ENCODE measurements at places on chromosomes 11 and 22. TPM values are rescaled to one million over a fixed set of nuclear protein-coding genes. Genes with fewer than 3 reads are reported as not detected.

Gene JHY
- total RNA-seq = 2.1 TPM

DNA sequence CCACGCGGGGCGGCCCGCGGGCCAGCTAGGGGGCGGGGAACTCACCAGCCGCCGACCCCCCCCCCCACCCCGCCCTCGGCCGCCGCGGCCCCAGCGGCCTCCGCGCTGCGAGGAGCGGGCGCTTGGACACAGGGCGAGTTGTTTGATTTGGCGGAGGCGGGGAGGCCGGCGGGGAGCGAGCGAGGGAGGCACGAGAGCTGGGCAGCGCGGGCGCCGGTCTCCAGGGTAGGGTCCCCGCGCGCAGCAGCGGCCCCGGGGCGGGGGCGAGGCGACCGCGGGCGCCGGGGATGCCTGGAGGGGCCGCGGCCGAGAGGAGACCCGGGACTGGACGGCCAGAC, 64.4 kb downstream of the NAV2 start:
- no peak for DNase-seq

DNA sequence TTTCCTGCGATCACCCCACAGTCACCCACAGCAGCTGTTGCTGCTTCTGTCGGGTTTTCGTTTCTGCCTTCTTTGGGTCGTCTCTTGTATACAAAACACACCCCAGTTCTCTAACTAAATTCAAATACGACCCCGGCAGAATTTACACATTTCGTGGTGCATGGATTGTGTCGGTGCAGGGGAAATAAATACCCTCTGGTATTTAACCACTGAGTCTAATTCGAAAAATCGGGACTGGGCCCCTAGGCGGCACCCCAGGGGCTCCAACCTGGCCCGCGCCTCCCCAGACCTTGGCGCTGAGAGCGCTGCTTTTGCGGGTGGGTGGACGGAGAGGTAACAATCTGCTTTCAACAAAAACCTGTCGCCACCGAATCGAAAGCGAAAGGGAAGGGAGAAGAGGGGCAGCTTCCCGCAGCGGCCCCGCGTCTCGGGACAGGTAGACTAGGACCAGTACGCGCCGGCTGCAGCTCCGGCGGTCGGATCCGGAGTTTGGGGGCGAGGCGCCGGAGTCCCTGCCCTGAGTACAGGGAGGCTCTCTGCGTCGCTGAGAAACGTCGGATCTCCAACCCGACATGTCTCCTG, 4.4 kb downstream of the ALX4 start:
- no peak for DNase-seq

DNA sequence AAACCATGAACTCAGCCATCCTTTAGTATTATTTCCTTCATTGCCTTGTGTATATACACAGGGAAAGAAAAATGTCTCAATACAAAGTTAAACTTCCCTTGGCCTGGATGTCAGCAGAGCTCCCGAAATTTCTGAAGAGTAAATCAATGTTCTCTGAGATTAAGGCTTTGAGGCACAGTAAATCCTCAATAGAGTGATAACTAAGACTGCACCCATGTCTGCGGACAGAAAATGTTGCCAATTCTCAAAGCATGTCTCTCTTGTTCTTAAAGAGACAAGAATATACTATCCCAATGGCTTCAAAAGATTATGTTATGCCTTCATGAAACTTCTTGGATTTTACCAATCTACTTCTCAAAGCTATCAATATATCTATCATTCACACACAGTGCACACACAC, 1196.7 kb upstream of the TENM4 start:
- no peak for DNase-seq

GRCh38 chr11:96038046-96038445, 114.1 kb upstream of the MTMR2 start:
- DNase-seq = no peak

GRCh38 chr11:12478743-12479142, 101.4 kb downstream of the PARVA start:
- DNase-seq = no peak

Data from Right ventricle myocardium inferior (tissue), 1 donor.